GM13976 (cell line): ENCODE measurements at places on chromosomes 2 and 18.
A peak's percentile ranks its signal among the peaks of the same experiment; 100 is the strongest.

- DNase-seq = peak; percentile 50
Measured at GRCh38 chr18:64037812-64038414, 68.0 kb downstream of the SERPINB8 start.

DNA sequence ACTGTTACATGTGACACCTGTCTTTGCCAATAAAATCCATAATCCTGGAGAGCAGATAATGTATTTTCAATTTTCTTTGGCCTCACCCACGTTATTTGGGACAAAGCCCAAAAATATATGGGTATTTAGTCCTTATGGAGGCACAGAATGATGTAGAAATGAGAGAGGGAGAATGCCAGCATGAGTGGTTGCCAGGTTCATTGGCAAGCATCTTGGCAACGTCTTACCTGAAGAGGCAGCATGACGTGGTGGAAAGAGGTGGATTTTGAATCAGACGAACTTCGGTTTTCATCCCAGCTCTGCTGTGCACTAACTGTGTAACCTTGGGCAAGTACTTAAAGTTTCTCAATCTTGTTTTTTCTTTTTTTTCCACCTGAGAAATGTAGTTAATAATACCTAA lies 969.6 kb upstream of the PIK3C3 start:
- no peak for DNase-seq

GRCh38 chr2:145488571-145488970 lies 968.7 kb upstream of the ZEB2 start:
- DNase-seq = no peak

- no peak for DNase-seq
Measured at GRCh38 chr2:197033222-197033621, 106.7 kb upstream of the PGAP1 start.
